ENCODE measurements at places on chromosomes 7 and 10. TPM values are rescaled to one million over a fixed set of nuclear protein-coding genes. Genes with fewer than 3 reads are reported as not detected.

GRCh38 chr10:62850646-62851045 is 34.5 kb upstream of the EGR2 start:
- DNase-seq: peak; percentile 41

DNA sequence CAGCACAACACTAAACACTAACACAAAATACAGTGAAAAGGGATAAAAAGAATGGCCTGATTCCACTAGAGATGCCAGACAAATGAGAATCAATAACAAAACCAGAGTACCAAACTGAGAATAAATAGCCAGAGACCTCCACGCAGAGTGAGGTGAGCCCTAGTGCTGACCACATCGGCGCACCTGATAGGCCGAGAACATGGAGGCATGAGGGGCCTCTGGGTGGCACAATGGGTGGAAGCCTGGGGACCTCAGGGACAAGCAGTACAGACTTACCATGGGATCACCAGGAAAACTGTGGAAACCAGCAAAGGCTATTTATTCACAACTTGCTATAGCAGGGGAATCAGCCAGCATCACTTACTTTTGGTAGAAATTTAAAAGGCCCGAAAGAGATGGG is 1.8 kb upstream of the CSGALNACT2 start:
- no peak for DNase-seq

Gene OPN1SW
- total RNA-seq: not detected

Gene CC2D2B
- under 0.01 TPM for total RNA-seq

Gene SPRN
- under 0.01 TPM for total RNA-seq
